Ecto neural progenitor cell (in vitro differentiated cells): ENCODE measurements at places on chromosomes 2 and 18.

GRCh38 chr2:172712251-172712650 is 23.4 kb upstream of the RAPGEF4 start:
- no peak for DNase-seq

- DNase-seq, result no peak
Observed at GRCh38 chr2:46342566-46343315, 45.5 kb downstream of the EPAS1 start.

DNA sequence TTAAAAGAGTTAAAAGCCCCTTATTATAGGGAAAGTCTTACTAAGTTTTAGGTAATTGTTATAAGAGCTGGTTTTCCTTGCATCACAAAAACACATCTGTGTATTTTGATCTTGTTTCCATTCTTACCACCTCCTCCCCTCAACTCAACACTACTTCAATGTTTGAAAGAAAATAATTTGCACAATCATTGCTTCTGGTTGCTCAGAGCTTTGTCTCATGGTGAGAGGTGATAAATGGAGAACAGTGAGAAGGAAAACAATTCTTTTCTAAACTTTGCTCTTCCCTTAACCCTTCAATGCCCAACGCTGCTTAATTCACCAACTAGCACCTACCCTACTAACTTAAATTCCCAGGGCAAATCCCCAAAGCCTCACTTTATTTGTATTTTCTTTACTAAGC is 268.1 kb upstream of the LINC00305 start:
- DNase-seq, result no peak

GRCh38 chr2:138177693-138178092 is 213.4 kb downstream of the HNMT start:
- no peak for DNase-seq

GRCh38 chr2:160033732-160034392 is 28.6 kb downstream of the PLA2R1 start:
- DNase-seq, result no peak

GRCh38 chr2:131146231-131146630 is 41.1 kb downstream of the PLEKHB2 start:
- no peak for DNase-seq

DNA sequence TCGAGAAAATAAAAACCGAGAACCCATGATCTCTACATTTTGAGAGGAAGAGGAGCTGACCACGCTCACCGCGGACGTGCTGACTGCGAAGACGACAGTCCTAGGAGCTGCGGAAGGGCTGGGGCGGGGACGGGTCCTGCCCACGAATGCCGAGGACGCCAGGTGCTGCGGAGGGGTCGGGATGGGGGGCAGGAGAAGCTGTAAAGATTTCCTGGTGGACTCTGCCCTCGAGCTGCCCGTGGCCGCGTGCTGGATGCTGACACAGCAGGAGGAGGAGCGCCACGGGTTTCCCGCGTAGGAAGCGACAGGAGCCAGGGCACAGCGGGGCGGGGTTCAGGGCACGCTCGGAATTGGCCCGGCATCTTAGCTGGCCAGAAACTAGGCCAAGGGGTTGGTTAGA is 22.2 kb downstream of the ZSCAN30 start:
- no peak for DNase-seq

- DNase-seq, result no peak
Observed at GRCh38 chr2:236863729-236864126, 222.0 kb upstream of the COPS8 start.

GRCh38 chr2:212539072-212539880 is 674 bp upstream of the ERBB4 start:
- DNase-seq, result peak; percentile 77

DNA sequence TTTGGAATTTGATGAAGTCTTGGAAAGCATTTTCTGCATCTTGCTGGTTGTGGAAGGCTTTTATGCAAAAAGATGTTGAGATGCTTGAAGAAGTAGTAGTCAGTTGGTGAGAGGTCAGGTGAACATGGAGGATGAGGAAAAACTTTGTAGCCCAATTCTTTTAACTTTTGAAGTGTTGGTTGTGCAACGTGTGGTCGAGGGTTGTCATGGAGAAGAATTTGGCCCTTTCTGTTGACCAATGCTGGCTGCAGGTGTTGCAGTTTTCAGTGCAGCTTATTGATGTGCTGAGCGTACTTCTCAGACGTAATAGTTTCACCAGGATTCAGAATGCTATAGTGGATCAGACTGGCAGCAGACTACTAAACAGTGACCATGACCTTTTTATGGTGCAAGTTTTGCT is 508.4 kb upstream of the MAP2 start:
- DNase-seq, result no peak

GRCh38 chr2:76019128-76019527 is 308.4 kb upstream of the GCFC2 start:
- DNase-seq, result no peak

DNA sequence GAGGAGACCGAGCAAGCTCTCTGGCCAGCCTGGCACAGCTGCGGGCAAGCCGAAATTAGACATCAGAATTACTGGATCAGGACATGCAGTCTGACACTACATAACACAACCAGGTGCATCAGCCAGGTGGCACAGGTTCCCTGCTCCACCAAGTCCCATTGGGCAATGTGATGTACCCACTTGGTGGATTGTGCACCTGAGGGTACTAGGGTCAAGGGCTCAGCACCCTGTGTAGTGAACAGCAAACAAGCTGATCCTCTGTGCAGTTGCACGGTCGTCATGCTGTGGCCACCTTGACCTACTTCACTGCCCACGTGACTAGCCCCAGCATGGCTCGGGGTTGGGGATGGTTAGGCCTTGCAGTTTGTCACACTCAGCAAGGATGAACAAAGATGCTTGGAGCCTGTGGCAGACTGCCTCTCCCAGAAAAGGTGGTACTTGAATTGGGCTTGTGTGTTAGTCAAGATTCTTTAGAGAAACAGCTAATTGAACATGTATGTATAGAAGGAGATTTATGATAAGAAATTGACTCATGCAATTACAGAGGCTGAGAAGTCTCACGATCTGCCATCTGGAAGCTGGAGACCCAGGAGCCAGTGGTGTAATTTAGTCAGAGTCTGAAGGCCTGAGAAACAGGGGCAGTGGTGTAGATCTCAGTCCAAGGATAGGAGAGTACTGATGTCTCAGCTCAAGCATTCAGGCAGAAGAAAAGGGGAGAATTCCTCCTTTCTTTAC is 71.4 kb upstream of the TMEM87B start:
- no peak for DNase-seq

GRCh38 chr18:61031626-61032025 is 301.6 kb upstream of the CDH20 start:
- no peak for DNase-seq

GRCh38 chr18:57230861-57231585 is 84.1 kb downstream of the BOD1L2 start:
- no peak for DNase-seq

- DNase-seq, result no peak
Observed at GRCh38 chr2:233705911-233706506, 6.7 kb upstream of the UGT1A5 start.

- DNase-seq, result no peak
Observed at GRCh38 chr2:54030396-54030741, 59.6 kb upstream of the PSME4 start.

- DNase-seq, result no peak
Observed at GRCh38 chr2:177599139-177599688, 206.6 kb downstream of the AGPS start.

GRCh38 chr2:72757177-72757775 is 68.6 kb downstream of the EXOC6B start:
- DNase-seq, result no peak

DNA sequence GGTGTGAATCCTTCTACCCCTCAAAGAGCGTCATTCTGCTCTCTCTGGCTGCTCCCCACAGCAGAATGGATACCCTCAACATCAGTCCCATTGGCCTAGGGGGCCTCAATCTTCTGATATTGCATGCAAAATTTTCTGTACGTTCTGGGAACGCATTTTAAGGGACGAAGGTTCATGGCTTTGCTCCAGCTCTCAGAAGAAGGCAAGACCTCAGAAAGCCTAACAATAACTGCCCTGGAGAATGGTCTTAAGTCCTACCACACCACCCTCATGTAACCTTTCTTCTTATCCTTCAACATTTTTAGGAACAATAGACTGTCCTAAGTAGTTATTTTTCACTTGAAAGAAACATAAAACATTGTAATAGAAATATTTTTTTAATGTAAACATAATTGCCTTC is 212.6 kb downstream of the PRKCE start:
- DNase-seq, result no peak
